IPS DF 6.9 (cell line): ENCODE measurements at places on chromosomes 1 and 21.

GRCh38 chr1:208065862-208066261 is 154.9 kb upstream of the CD34 start:
- DNase-seq = no peak

- peak; percentile 63 for DNase-seq
Observed at GRCh38 chr1:205484985-205485967, 19.2 kb upstream of the CDK18 start.

GRCh38 chr1:229223498-229223897 is 47.4 kb upstream of the RAB4A start:
- no peak for DNase-seq

DNA sequence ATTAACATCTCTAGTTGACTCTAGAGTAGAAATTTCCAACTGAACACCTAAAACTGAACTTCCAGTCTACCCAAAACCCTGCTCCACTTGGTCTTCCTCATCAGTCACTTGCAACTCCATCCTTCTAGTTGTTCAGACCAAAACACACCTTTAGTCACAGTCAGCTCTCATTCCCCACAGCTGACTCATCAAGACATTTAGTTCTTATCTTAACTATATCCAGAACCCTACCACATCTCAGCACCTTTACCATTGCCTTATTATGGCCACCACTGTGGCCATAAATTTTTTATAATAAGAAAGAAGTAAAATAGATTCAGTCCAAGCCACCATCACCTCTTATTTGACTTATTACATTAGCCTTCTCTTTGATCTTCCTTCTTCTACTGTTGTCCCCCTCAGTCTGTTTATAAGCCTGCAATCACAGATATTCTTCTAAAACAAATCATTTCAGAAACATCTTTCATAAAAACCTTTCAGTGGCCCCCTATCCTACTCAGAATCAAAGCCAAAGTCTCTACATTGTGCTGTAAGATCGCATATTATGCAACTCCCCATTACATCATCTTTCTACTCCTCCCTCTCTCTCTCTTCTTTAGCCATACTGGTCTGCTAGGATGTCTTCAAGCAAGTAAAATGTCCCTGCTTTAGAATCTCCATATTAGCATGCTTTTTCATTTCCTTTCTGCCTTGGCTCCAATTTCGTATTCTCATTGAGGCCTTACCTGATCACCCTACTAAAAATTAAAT is 275.9 kb downstream of the LRRC40 start:
- DNase-seq = no peak

GRCh38 chr1:95916616-95917015 is 682.6 kb downstream of the RWDD3 start:
- peak; percentile 25 for DNase-seq

GRCh38 chr1:110003747-110004428 is 19.3 kb downstream of the AHCYL1 start:
- no peak for DNase-seq

- DNase-seq = no peak
Observed at GRCh38 chr21:44532712-44533111, 7.3 kb downstream of the KRTAP10-1 start.

- no peak for DNase-seq
Observed at GRCh38 chr1:24966724-24967346, 36.8 kb upstream of the RUNX3 start.

DNA sequence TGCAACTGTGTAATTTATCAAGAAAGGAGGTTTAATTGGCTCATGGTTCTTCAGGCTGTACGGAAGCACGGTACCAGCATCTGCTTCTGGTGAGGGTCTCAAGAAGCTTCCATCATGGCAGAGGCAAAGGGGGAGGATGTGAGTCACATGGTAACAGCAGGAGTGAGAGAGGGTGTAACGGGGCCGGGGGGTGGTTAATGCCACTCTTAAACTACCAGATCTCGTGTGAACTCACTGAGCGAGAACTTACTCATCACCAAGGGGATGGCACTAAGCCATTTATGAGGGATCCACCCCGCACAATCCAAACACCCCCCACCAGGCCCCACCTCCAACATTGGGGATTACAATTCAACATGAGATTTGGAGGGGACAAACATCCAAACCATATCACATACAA is 21.0 kb upstream of the IFFO2 start:
- DNase-seq = no peak

- no peak for DNase-seq
Observed at GRCh38 chr1:88537787-88538186, 146.3 kb upstream of the PKN2 start.

- DNase-seq = no peak
Observed at GRCh38 chr1:218865591-218865990, 308.1 kb upstream of the LYPLAL1 start.

GRCh38 chr1:11847667-11848372 is at the start of gene NPPA:
Gene NPPA (minus strand): TSS chr1:11847783. CDS start chr1:11847684, 99 bp downstream.
- DNase-seq = no peak

- DNase-seq = no peak
Observed at GRCh38 chr1:233744779-233745513, 131.0 kb downstream of the KCNK1 start.

GRCh38 chr1:233006541-233006973 is 56.1 kb downstream of the NTPCR start:
- DNase-seq = no peak

GRCh38 chr21:39696618-39697017 is 48.4 kb upstream of the IGSF5 start:
- DNase-seq = no peak

GRCh38 chr1:2789986-2790581 is 11.4 kb downstream of the TTC34 start:
- DNase-seq = no peak

DNA sequence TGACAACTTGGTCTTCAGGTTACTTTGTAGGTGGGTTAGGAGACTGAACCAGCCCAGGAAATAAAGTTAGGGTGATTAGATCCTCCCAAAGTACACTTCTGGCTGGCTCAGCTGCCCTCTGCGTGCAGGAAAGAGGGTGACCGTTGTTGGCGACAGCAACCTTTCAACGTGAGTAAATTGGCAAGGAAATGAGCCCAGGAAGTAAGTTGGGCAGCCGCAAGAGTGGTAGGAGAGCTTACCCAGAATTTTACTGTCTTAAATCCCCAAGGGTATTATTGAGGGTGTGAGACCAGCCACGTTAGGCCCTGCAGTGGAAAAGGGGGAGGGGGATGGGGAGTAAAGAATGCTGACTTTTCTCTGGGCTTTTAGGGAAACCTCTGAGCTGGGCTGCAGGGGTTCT is 1.6 kb downstream of the TENT5C start:
- DNase-seq = no peak

DNA sequence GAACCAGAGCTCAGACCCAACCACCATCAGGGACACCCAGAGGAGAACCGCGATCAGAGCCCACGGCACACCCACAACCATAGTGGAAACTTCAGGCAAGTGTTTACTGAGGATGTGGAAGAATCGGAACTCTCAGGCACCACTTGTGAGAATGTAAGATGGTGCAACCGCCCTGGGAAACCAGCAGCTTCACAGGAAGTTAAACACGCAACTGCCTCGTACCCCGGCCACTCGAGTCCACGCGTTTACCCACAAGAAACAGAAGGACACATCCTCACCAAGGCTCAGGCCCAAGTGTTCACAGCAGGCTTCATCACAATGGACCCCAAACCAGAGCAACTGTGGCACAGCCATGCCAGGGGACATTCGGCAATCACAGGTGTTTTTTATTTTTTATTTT is 51.4 kb upstream of the COL6A2 start:
- DNase-seq = no peak

- no peak for DNase-seq
Observed at GRCh38 chr21:20469361-20469760, 528.8 kb upstream of the NCAM2 start.

GRCh38 chr1:173869021-173869359 is 810 bp downstream of the ZBTB37 start:
- DNase-seq = no peak

GRCh38 chr1:245485996-245486395 is 331.2 kb downstream of the KIF26B start:
- no peak for DNase-seq

- DNase-seq = no peak
Observed at GRCh38 chr1:228101614-228101993, 1.5 kb downstream of the C1orf35 start.

DNA sequence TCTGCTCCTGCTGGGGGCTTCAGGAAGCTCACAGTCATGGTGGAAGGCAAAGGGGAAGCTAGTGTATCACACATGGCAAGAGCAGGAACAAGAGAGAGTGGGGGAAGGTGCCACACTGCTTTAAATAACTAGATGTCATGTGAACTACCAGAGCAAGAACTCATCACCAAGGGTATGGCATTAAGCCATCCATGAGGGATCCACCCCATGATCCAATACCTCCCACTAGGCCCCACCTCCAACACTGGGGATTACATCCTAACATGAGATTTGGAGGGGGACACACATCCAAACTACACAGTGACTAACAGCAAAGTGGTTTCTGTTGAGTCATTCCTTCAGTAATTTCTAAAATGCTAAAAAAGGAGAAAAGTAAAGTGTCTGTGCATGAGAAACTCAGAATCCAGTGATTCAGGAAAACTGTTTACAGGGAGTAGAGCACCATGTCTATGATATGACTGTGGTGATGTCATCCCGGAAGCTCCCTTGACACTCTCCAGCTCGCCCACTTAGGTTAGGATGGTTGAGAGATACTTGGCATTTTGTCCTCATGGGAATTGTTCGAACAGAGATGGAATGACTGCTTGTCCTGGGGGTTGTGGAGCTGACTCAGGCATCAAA is 50.3 kb downstream of the CHD1L start:
- no peak for DNase-seq

GRCh38 chr1:37038227-37039093 is 4.1 kb upstream of the GRIK3 start:
- no peak for DNase-seq

GRCh38 chr1:9239622-9240401 is 5.2 kb downstream of the H6PD start:
- no peak for DNase-seq

DNA sequence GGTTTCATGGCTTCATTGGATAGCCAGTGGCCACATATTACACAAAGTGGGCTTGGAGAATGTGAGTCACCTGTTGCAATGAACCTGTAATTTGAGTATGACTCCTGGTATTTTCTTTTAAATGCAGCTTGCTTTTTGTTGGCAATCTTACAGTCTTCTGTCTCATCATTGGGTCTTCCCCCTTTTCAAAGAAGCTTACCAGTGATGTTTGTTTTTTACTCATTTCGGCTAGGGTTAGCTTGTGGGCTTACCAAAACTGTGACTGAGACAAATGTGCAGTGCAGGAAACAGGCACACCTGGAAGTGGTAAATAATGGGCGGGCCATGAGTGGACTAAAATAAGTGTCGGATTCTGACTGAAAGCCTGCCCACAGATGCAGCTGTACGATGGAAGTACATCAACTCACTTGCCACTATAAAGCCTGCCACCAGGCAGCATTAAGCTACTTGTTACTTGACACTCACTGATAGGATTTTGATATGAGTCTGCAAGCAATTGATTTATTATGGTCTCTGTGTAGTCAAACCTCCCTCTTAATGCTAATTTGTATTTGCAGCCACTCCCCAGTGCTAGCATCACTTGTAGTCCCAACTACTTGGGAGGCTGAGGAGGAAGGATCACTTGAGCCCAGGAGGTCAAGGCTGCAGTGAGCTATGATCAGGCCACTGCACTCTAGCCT is 4.2 kb downstream of the HHAT start:
- no peak for DNase-seq

GRCh38 chr1:93817819-93818569 is 61.0 kb downstream of the DNTTIP2 start:
- no peak for DNase-seq

- no peak for DNase-seq
Observed at GRCh38 chr1:12548973-12549459, 69.0 kb downstream of the DHRS3 start.

GRCh38 chr1:1788136-1788535 is 9.9 kb upstream of the NADK start:
- no peak for DNase-seq

DNA sequence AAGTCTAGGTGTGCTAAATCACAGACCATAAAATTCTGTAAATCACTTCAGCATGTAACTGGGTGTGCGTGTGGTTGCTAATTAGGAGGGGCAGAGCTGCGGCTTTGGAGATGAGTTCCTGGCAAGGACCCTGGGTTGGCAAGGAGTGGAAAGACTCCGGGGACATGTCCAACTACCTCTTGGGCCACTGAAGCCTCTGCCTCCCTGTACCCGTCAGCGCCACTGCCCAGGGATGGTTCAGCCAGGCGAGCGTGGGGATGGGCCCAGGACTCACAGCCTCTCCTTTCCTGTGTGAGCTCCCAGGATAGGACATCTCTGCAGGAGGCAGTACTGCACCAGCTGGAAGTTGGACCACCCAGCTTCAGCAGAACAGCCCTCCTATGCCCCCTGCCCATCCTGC is 386.4 kb upstream of the VAMP3 start:
- DNase-seq = no peak

DNA sequence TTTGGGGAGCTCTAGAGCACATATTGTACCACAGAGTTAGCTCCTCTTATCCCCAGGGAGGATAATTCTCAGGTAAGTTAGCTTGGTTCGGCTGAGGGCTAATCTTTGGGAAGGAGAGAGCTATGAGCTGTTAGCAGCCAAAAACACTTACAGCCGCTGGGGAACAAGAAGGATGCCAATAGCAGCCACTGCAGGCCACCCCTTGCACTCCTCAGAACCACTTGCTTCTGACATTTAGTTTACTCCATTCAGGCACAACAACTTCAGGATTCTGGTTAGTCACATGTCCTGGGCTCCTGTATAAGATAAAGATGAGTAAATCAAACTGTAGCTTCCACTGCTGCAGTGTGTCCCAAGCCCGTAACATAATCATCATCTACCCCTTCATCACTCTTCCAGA is 212.6 kb upstream of the ADGRL2 start:
- DNase-seq = no peak

DNA sequence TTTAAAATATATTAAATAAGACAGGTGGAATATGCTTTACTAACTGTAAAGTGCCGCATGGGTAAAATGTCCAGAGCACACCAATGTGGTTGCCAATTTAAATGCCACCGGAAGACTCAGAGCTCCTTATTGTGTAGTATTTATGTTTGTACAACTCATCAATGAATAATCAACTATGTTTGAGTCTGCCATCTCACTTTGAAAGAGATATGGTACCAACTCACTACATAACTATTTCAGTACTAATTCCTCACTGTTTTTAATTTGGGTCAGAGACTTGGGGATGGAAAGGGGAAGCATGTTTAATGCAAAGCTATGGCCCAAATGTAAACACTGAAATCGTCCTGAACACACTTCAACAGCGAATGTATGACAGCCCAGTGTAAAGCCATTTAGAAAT is 144.8 kb downstream of the NR5A2 start:
- no peak for DNase-seq

GRCh38 chr21:41374177-41374712 is 12.4 kb downstream of the MX2 start:
- no peak for DNase-seq

GRCh38 chr1:8396786-8397406 is 79.0 kb downstream of the SLC45A1 start:
- DNase-seq = no peak
